T-helper 17 cell (primary cell): ENCODE measurements at places on chromosomes 5 and 9. TPM values are rescaled to one million over a fixed set of nuclear protein-coding genes. Genes with fewer than 3 reads are reported as not detected.

DNA sequence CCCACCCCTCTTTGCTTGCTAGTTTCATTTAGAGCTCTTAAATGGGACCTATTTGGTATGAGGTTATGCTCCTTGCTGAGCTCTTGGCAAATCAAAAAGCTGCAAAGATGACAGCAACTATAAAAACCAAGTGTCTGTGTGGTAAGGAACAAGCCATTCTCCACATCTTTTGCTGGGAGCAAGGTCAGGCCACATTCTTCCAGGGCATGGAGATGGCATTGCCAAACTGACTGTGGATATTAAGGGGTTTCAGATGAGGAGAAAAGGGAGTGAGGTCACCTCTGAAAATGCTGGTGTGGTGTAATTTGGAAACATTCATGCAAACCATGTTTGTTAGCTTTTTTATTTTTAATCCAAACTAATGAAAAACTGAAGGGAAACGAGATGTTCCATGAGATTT, 218.8 kb upstream of the IL12B start:
- H3K4me1 ChIP-seq = no peaks in the 10 kb centered on the region
- H3K4me3 ChIP-seq = no peak overlapping the region
- H3K27me3 ChIP-seq = no peaks in the 10 kb centered on the region

- no peaks in the 10 kb centered on the region for H3K36me3 ChIP-seq
- no peak overlapping the region for H3K4me3 ChIP-seq
- no peaks in the 10 kb centered on the region for H3K27me3 ChIP-seq
- H3K27ac ChIP-seq = no peak overlapping the region
- DNase-seq = no peak
- no peaks in the 10 kb centered on the region for H3K4me1 ChIP-seq
These were observed 89.5 kb downstream of the MPDZ start for GRCh38 chr9:13190040-13190439.

C5orf58 gene
- total RNA-seq = not detected

DNA sequence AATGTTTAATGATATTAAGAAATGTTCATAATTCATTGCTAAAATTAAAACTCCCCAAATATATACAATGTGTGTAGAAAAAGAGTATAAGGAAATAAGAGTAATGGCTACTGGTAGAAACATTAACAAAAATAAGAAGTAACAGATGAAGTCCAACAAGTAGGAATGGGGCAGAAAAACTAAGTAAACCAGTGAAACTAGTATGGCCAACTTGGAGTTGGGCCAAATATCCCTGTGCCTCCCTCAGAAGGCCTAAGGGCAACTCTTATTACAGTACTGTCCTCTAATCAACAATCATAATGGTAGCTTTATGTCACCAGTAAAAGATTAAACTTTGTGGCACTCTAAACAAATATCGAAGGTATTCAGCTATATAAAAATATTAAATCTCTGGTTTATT, 93.5 kb downstream of the SSBP2 start:
- H3K27ac ChIP-seq = peak overlapping the region; percentile 48
- H3K4me1 ChIP-seq = peaks cover 21% of the 10 kb centered on the region
- H3K27me3 ChIP-seq = no peaks in the 10 kb centered on the region
- H3K36me3 ChIP-seq = peaks cover 3% of the 10 kb centered on the region
- H3K4me3 ChIP-seq = no peak overlapping the region
- no peak for DNase-seq

DNA sequence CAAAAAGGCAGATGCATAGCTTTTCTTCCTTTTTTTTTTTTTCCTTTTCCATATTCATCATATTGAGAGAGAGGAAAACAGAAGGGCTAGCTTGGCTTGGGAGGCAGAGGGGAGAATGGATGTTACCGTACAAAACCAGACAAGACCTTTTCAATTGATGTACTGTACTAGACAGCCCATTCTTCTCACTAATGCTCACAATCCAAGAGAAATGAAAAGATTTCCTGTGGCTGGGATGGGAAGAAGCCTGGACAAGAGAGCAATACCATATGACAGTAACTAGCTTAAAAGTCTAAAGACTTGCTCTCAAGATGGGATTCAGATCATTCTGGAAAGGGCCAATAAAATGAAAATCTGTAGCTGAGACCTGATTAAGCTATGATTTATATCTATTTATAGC, 3.4 kb downstream of the CEMIP2 start:
- peak overlapping the region; percentile 72 for H3K4me3 ChIP-seq
- H3K36me3 ChIP-seq = peaks cover 2% of the 10 kb centered on the region
- DNase-seq = no peak
- peaks cover 66% of the 10 kb centered on the region for H3K4me1 ChIP-seq
- H3K27me3 ChIP-seq = no peaks in the 10 kb centered on the region

DNA sequence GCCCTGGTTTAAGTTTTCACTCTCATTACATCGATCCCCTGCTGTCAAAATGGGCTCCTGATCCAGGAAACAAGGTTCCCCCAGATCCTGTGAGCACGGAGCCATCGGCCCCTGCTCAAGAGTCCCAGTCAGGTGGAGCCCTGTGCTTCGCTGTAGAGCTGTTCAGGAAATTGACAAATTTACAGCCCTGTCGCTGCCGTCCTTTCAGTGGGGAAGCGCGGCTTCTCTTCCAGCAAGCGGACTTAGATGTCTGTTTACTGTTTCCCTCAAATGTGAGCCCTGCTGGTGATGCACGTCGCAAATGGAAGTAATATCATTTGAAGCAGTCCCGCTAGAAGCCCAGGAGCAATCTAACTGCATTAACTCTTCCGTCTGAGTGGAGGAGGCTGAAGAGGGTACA, 760.9 kb upstream of the WWC1 start:
- no peak overlapping the region for H3K27ac ChIP-seq
- H3K4me1 ChIP-seq = no peaks in the 10 kb centered on the region
- no peaks in the 10 kb centered on the region for H3K36me3 ChIP-seq
- no peak overlapping the region for H3K4me3 ChIP-seq
- H3K27me3 ChIP-seq = no peaks in the 10 kb centered on the region

- peaks cover 27% of the 10 kb centered on the region for H3K4me1 ChIP-seq
- no peak overlapping the region for H3K4me3 ChIP-seq
- no peak overlapping the region for H3K27ac ChIP-seq
- no peaks in the 10 kb centered on the region for H3K36me3 ChIP-seq
These were observed 70.4 kb downstream of the ANGPTL2 start for GRCh38 chr9:127051881-127052595.

DNA sequence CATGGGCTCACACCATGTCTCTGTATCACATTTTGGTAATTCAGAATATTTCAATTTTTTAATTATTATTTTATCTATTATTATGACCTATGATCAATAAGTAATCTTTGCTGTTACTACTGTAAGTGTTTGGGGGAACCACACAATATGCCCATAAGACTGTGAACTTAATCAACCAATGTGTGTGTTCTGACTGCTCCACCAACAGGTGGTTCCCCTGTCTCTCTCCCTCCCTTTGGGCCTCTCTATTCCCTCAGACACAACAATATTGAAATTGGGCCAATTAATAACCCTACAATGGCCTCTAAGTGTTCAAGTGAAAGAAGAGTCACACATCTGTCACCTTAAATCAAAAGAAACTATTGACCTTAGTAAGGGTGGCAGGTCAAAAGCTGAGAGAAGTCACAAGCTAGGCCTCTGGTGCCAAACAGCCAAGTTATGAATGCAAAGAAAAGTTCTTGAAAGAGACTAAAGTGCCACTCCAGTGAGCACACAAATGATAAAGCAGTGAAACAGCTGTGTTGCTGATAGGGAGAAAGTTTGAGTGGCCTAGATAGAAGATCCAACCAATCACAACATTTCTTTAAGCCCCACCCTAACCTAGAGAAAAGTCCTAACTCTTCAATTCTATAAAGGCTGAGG, 88.7 kb downstream of the DEPDC1B start:
- H3K36me3 ChIP-seq = peaks cover 3% of the 10 kb centered on the region
- DNase-seq = no peak
- H3K27ac ChIP-seq = no peak overlapping the region

GRCh38 chr9:86767373-86767772, 179.9 kb downstream of the GAS1 start:
- no peaks in the 10 kb centered on the region for H3K36me3 ChIP-seq
- no peak overlapping the region for H3K4me3 ChIP-seq
- H3K27ac ChIP-seq = no peak overlapping the region
- DNase-seq = no peak
- no peaks in the 10 kb centered on the region for H3K27me3 ChIP-seq
- no peaks in the 10 kb centered on the region for H3K4me1 ChIP-seq

GRCh38 chr5:74409712-74410111, 230.8 kb downstream of the ENC1 start:
- no peak overlapping the region for H3K27ac ChIP-seq
- peaks cover 2% of the 10 kb centered on the region for H3K4me1 ChIP-seq
- H3K4me3 ChIP-seq = no peak overlapping the region
- H3K27me3 ChIP-seq = peaks cover 62% of the 10 kb centered on the region
- DNase-seq = no peak
